ENCODE measurements at places on chromosomes 2 and 18.
A peak's percentile ranks its signal among the peaks of the same experiment; 100 is the strongest.

DNA sequence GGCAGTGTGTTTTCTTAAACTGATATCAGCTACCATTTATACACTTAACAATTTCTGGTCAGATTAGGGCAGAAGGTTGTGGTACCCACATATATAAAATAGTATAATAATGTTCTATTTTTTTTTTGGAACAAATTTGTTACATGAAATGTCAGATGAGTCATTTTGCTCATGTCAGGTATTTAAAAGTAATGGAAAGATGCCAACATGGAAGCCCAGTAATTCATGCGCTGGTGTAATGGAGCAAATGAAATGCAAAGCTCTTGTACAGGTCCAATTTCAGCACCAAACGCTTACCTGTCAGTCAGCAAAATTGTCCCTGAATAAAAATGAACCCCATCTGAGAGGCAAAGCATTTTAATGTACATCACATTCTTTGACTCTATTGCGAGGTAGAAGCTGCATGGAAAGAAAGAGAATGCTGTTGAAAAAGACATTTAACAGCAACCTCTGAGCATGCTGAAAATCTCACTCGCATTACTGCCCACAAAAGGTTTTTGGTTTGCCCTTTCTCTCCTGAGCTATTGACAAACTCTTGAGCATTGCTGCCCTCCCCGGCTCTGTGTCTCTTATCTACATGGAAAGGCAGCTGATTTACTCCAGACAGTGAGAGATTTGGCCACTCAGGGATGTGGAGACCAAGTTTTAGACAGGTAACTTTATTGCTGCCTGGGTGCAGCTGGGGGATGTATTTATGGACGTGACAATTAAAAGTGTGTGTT, 217.5 kb downstream of the CAMKMT start:
- DNase-seq: no peak

DNA sequence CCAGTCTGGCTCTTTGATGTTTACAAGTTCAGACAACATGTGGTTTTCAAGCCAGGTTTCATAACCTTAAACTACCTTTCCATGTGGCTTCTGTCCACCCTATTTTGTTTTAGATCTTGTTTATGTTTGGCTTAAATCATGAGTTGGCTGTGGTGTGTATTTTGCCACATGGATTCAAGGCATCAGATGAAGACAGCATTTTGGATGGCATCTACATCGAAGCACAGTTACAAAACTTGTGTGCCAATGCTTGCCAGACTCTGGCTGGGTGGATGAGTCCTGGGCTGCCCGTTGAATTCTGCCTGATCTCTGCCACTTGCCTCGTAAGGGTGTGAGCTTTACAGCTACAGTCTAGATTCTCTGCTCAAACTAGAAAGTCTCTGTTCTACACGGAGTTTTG, 335.3 kb downstream of the MYCN start:
- DNase-seq: no peak

- DNase-seq: no peak
Observed at GRCh38 chr2:201952187-201952586, 81.5 kb upstream of the FZD7 start.

GRCh38 chr2:157386247-157386646, 57.6 kb downstream of the CYTIP start:
- no peak for DNase-seq

- no peak for DNase-seq
Observed at GRCh38 chr18:37176621-37176934, 347.7 kb downstream of the KIAA1328 start.

GRCh38 chr2:225041851-225042799, at the start of gene DOCK10:
TSS of gene DOCK10 (minus strand) at chr2:225042468. CDS start at chr2:225042374, 94 bp downstream.
- peak; percentile 73 for DNase-seq

- DNase-seq: peak; percentile 16
Observed at GRCh38 chr2:204842661-204843485, 297.6 kb downstream of the PARD3B start.

GRCh38 chr18:3029215-3029952, 16.4 kb upstream of the LPIN2 start:
- no peak for DNase-seq

- no peak for DNase-seq
Observed at GRCh38 chr2:8587920-8588830, 93.7 kb upstream of the ID2 start.

GRCh38 chr2:86484385-86484784, 43.2 kb downstream of the KDM3A start:
- DNase-seq: no peak

- DNase-seq: no peak
Observed at GRCh38 chr2:216916956-216917650, 57.2 kb upstream of the TNP1 start.

GRCh38 chr2:112181571-112182290, 43.5 kb downstream of the FBLN7 start:
- no peak for DNase-seq

GRCh38 chr2:113133704-113134598, 6.6 kb downstream of the IL1RN start:
- no peak for DNase-seq

- DNase-seq: no peak
Observed at GRCh38 chr18:1408376-1408775, 503.7 kb downstream of the ADCYAP1 start.

GRCh38 chr18:44893966-44894365, 213.3 kb downstream of the SETBP1 start:
- DNase-seq: no peak

DNA sequence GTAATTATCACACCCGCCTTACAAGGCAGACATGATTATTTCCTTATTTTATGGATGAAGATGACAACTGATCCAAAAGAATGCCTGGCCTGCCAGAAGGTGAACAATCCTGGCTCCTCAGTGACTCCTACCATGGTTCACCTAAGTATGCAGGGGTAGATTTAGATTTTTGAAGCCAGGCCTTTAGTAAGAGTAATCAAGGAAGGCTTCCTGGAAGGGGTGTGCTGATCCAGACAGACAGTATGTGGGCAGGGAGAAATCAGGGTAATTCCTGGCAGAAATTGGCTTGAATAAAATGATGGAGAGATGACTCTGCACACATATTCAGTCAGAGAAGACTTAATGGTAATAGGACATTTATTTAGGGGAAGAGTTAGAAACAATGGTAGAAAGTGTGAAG, 637.7 kb upstream of the FANCL start:
- DNase-seq: no peak

DNA sequence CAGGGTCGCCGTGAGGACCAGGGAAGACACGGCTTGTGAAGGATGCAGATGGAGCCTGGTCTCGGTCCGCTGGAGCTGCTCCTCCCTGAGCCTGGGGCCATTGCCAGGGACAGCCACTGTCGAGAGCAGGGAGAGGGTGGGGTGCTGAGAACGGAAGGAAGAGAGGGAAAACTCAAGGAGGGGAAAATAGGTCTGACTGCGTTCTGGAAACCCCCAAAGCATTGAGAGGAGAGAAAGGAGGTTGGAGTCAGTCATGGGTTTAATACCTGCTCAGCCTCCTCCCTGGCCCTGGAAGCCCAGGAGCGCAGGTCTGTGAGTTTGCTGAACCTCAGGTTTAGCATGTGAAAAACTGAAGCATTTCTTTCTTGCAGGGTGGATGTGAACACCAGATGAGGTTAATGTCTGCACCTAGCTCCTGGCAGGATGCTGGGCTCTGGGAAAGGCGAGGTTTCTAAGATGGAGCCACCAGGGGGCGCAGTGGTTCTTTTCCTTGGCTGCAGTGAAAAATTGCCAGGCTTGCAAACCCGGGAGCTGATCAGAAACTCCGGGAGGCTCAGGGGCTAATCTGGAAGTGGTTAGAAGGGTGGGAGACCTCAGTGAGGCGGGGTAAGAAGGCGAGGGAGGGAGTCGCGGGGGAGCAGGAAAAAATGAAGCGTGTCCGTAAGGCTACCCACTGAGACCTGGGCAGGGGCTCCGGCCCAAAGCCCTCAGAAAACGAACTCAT, 33.6 kb upstream of the RNF149 start:
- DNase-seq: peak; percentile 63

- no peak for DNase-seq
Observed at GRCh38 chr2:54568876-54569321, 112.8 kb downstream of the SPTBN1 start.

- no peak for DNase-seq
Observed at GRCh38 chr2:212264187-212264586, 274.4 kb downstream of the ERBB4 start.

DNA sequence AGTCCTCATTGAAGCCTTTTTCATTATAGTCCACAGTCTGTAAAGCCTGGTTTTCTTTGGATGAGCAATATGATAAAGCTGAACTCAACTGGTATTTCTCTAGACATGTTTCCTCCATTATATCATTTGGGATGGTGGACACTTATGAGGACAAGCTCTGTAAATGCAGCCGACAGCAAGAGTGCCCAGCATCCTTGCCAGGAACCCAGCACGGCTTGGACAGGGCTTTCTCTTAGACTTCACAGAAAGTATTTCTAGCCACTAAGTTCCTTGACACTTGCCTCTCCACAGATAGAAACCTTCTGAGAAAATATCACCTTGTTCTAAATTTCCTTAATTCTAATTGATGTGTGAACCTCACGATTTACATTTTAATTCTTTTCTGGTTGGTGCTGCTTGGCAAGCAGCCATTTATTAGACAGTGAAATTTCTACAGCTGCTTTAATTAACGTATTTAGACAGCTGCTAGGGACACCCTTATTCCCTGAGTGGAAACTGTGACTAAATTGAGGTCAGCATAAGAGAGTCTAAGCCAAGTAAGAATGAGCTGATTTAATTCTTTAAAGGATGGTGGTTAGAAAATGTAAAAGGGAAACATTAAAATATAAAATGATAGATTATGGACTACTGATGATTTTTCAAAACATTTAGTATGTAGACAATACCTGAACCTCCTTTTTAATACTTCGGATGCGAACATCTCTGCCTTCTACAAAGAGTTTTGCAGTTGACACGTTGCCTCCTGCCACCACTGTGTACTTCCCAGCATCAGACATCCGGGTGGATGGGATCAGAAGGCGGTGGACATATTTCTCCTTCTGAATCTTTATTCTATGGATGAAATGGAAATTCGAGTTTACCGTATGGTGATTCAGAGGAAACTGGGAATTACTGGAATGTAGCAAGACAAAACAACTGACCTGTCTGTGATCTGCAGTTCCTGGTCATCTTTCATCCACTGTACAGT, 39.8 kb downstream of the TTN start:
- DNase-seq: no peak

GRCh38 chr18:48328473-48329210, 80.5 kb downstream of the ZBTB7C start:
- DNase-seq: no peak

- DNase-seq: no peak
Observed at GRCh38 chr2:208142240-208142924, 3.6 kb downstream of the CRYGB start.

GRCh38 chr2:6764968-6765723, 100.6 kb downstream of the CMPK2 start:
- no peak for DNase-seq

DNA sequence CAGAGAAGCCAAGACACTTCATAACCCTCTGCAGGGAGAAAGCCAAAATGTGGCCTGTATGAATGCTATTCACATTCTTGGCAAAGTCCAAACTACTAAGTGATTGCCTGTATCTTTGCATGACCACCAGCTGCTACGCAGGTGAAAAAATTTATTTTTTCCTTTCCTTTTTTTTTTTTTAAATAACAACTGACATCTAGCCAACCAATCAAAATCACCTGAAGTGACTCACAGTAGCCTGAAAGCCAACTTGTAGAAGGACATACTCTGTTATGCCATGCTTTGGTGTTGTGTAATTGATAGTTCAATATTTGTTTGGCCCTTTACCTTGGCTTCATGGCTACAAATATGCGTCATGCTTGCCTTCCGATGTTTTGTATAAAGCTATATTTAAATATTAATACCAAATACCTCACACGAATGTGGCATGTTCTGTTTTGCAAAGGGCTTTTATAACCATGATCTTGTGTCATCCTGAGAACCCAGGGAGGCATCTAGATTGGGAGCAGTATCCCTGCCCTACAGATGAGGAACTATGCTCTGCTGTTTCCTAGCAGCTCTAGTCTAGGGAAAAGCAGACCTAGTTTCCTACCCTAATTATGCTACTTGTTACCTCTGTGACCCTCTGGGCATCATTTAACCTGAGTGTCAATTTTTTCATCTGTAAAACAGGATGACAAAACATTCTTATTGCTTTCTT, 102.1 kb downstream of the MYOM1 start:
- no peak for DNase-seq

DNA sequence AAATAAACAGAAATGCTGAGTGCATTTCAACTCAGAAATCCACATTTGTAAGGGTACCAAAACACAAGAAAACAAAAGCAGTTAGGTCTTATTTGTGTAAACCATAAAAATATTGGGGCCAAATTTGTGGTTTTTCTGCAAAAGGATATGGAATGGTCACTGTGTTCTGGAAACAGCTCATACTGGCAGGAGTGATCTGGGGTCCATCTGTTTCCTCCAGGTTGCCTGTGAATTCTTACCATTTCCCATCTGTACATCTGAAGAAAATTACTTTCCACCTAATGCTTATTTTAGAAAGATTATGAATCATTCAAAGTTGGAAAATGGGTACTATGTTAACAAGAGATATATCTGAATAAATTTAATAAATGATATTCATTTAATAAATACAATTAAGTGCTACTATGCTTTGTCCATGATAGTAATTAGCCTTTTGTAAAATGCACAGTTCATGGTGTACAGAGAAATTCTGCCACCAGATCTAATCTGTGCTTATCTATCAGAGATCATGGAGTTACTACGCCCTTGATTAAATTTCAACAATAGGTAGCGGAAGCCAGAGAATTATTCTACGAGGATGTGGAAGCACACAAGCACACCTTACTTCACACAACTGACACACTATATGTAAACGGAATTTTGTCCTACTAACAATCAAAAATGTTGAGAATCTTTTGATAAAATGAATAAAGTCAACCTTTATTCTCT, 10.9 kb downstream of the ALS2 start:
- DNase-seq: no peak

GRCh38 chr2:98881153-98881650, 54.8 kb downstream of the CRACDL start:
- DNase-seq: no peak

DNA sequence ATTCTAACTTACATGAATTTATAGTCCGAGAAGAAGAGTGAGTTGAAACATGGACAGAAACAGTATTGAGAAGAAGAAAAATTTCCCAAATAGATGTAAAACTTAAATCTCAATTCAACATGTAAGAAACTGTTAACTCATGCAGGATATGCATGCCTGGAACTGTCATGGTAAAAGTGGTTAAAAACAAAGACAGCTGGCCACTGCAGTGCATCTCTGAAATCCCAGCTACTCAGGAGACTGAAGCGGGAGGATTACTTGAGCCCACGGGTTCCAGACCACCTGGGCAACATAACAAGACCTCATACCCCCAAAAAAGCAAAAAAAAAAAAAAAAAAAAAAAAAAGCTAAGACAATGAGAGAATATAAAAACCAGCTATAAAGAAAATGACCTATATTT, 93.0 kb upstream of the TTC27 start:
- no peak for DNase-seq

GRCh38 chr2:216678813-216679657, 16.3 kb downstream of the IGFBP5 start:
- DNase-seq: no peak

GRCh38 chr2:143261986-143262385, 132.8 kb downstream of the ARHGAP15 start:
- no peak for DNase-seq
